ENCODE measurements at places on chromosomes 13 and 19.

DNA sequence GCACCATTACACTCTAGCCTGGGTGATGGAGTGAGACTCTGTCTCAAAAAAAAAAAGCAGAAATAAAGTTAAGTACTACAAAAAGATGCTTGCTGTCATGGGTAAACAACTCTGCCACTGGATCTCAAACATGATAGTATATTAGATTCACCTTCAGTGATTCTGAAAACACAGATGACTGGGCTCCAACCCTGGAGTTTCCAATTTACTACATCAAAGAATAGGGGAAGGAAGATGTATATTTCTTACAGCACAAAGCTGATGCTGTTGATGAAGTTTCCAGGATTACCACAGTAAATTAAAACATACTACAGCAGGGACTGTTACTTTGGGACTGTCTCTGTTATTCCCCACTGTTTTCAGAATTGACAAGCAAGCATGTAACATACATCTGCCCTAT, 5.2 kb downstream of the ZNF561 start:
- DNase-seq, result no peak

DNA sequence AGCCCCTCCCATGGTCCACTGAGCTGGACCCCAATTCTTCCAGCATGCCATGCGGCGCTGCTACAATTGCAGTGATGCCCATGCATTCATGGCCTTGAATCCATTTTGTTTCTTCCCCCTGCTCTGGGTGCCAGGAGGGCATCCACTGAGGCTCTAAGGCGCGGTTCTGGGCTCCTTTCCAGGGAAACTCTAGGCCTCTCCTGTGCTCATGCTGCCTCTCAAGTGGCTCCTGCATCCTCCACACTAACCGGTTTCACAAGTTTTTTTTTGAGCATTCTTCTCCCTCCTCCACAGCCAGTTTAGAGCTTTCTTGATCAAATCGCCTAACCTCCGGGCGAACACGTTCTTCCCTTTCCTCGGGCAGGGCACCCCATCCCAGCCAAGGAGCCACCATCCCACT, 69.1 kb upstream of the FLT1 start:
- DNase-seq, result no peak

GRCh38 chr19:2343289-2343982, 15.0 kb downstream of the SPPL2B start:
- no peak for DNase-seq

- peak; percentile 77 for DNase-seq
These were observed 6.8 kb downstream of the RPS11 start for GRCh38 chr19:49502866-49503581.

DNA sequence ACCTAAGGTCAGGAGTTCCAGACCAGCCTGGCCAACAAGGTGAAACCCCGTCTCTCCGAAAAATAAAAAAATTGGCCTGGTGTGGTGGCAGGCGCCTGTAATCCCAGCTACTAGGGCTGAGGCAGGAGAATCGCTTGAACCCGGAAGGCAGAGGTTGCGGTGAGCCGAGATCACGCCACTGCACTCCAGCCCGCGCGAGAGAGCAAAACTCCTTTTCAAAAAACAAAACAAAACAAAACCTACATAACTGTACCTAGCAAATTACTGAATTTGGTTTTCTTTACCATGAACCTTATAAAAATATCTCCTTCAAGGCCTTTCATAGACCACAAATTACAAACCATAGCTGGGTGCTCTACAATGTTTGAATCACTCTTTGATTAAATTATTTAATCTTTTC, 760 bp downstream of the ZNF91 start:
- DNase-seq, result no peak
